ENCODE measurements at places on chromosomes 5 and 9. TPM values are rescaled to one million over a fixed set of nuclear protein-coding genes. Genes with fewer than 3 reads are reported as not detected.
A peak's percentile ranks its signal among the peaks of the same experiment; 100 is the strongest.

Gene SLC2A6
- total RNA-seq = 2.3 TPM

Gene C5orf34
- 20.1 TPM for total RNA-seq

- DNase-seq = no peak
Measured at GRCh38 chr9:136024696-136025316, 63.6 kb upstream of the UBAC1 start.

Gene TEX48
- not detected for total RNA-seq

Gene TOR4A
- total RNA-seq = 66.1 TPM

Gene SPINK6
- 1.2 TPM for total RNA-seq

Gene MYOZ3
- total RNA-seq = not detected

DNA sequence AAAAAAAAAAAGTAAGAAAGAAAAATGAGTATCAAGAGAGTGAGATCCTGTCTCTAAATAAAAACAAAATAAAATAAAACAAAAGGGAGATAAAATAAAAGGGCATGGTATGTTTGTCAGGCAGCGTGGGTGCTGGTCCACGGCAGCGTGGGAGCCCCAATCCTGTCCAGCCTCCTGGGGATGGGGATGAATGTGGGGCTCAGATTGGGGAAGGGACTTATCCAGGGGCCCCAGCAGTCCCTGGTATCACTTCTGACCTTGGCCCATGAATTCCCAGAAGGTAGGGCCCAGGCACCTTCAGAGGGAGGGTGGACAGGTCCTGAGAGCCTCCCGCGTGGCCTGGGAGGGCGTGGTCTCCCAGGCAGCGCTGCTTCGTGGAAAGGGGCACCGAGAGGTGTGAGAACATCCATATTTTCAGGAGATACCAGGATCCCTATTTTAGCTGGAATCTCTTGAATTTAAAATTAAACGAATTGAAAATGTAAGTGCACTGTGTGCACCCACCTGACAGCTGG is 71.2 kb downstream of the ZNF354C start:
- DNase-seq = no peak

DNA sequence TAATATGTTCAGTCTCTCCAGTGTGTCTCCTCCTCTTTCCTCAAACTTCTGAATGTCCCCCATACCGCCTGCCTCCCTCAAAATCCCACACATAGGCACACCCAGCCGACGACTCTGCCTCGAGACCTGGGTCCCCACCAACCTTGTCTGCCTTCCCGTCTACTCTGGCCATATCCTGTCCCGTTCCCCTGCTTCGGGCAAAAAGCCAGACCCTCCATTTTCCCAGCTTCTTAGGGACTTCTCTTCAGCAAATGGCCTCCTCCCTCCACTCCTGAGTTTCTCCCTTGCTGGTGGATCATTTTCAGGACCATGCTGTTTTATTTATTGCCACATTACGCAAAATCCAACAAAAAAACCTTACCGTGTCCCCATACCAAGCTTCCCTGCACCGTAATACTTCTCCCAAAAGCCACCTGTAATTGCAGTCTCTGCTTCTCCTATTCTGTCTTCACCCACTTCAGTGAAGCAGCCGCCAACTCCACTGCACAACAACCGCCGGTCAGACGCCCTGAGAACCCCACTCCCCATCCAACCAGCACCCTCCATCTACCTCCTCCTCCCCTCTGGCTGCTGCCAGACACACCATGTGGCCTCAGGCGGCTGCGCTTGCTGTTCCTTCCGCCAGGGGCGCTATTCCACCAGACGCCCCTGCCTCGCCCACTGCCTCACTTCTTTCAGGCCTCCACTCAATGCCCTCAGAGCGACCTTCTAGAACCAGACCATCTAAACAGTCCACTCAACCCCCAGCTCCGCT is 117.0 kb downstream of the TRPM6 start:
- peak; percentile 34 for DNase-seq

DNA sequence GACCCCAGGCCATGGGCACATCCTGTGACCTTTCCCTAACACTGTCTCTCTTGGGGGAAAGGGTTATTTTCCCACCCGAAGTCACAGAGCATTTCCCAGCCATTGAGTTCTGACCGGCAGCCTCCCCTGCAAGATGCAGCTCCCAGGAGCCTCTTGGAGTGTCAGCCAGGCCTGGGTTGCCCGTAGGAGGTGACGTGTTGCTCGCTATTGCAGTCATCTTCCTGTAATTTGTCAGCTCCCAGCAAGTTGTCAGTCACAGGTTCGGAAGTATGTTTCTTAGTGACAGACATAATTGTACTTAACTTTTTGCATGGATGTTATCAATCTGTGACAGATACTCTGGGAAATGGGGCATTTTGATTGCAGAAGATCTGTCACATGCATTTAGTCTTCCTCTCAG is 74.5 kb downstream of the MVB12B start:
- DNase-seq = no peak

Gene C9orf43
- total RNA-seq = 0.20 TPM

GRCh38 chr5:10354048-10354872 is 765 bp downstream of the MARCHF6 start:
- DNase-seq = peak; percentile 63

DNA sequence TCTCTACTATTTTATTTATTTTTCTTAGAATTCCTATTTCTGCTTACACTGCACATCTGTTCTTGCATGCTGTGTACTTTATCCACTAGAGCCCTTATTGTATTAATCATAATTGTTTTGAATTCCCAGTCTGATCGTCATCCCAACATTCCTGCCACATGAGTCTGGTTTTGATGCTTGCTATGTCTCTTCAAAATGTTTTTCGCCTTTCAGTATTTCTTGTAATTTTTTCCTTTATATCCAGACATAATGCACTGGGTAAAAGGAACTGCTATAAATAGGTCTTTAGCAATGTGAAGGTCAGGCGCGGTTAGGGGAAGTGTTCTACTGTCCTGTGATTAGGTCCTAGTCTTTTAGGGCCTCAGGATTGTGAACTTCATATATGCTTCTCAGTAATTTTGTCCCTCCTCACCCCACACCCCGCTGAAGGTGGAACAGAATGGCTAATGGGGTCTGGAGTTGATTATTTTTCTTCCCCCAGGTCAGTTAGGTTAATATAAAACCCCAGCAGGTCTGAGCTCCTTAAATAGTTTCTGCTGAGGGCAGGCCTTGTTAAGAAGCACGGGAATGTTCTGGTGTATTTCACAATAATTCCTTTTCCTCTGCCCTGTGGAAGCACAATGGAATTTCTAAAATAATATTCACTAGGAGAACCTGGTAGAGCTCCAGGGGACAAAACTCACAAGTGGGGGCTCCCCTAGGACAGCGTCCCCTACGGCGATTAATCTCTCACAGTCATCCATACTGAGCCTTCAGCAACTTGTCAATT is 146.6 kb upstream of the TUT7 start:
- DNase-seq = peak; percentile 71

GRCh38 chr5:62093976-62094375 is 212.0 kb upstream of the KIF2A start:
- peak; percentile 55 for DNase-seq

- no peak for DNase-seq
Measured at GRCh38 chr9:90552317-90552716, 90.3 kb downstream of the DIRAS2 start.

Measured in HT1080 (cell line).